ENCODE measurements at places on chromosomes 12 and 14.

GRCh38 chr12:69527506-69528272, 57.5 kb downstream of the FRS2 start:
- no peak for DNase-seq

GRCh38 chr12:108133482-108133881, 4.4 kb downstream of the WSCD2 start:
- DNase-seq, result no peak

DNA sequence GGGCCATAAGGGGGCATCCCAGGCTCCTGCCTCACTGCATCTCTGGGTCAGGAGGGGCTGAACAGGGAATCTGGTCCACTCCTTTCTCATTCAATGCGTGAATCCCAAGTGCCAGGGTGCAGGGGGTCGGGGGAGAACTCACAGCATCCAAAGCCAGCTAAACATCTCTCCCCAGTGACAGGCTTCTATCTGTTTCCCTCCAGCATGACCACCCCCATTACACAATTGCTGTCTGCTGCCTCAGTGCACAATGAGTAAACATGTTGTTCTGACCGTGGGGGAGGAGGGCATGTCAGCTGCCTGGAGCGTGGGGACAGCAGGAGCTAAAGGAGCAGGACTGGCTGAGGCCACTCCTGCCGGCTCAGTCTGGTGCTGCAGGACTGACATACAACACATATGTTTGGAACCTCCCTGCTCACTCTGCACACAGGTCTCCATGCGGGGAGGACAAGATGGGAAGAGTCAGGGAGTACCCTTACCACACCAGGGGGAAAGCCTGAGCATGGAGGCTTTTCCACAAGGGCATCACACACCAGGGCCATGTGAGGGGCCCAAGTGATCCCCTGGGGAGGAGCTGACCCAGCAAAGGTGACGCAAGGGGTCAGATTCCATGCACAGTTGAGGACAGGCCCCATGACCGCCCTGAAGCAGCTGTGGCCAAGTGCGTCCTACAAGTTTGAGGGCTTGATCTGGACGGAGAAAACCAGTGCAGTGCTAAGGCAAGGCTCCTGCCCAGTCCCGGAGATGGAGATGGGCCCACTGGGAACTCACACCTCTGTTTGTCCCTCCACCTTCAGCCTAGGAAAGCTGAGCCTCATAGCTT, 1.4 kb downstream of the TNS2 start:
- DNase-seq, result no peak

DNA sequence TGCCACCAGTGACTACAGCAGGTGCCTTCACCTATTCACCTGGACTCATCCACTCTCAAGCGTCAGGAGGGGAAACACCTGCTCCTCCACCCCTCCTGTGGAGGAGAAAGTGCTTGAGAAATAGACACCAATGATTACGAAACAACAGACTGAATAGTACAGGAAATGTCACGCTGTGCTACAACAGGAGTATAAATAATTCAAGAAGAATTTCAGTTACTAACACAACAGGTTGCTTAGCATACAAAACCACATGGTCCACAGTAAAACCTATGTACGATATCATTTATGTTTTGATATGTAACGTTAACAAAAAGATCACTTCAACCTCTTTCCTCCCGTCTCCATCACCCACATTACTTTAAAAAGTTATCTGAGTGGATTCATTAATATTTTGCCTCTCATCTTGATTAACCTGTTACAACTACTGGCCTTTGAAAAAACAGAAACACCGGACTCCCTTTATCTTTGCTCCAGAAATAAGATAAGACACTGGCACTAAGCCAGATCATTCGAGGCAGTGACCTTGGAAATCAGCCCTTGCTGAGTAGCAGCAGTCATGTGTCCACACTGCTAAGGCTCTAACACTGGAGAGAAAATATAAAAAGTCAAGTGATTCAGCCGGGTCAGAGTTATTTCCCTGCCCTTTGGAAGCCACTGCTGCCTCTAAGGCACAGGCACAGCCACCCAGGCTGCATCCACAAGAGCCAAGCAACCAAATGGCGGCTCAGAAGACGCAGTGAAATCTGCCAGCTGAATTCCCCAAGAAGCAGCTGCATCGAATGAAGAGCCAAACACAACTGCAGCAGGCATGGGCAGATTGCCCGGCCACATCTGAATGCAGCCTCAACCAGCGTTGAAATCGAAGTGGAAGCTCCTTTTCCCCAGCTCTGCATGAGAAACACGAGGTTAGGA, 40.9 kb downstream of the NT5DC3 start:
- no peak for DNase-seq

DNA sequence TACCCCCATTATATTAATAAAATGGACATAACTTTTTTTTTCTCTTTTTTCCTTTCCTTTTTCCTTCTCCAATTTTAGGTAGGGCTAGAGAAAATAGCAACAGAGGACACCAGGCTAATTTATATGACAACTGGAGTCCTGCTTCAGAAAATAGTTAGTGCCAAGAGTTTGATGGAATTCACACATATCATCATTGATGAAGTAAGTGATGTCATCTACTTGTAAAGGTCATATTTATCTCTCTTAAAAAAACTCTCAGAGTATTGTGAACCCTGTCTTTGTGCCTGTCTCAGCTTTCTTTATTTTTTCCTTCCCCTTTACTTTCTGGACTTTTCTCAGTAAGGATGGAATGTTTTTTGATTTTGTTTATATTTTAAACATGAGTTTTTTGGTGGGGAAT, 24.3 kb upstream of the RD3L start:
- DNase-seq, result no peak

GRCh38 chr14:33349871-33350270, 411.2 kb downstream of the NPAS3 start:
- no peak for DNase-seq

- DNase-seq, result no peak
Observed at GRCh38 chr12:41972196-41972595, 172.5 kb downstream of the GXYLT1 start.

GRCh38 chr12:121255433-121255832, 41.1 kb downstream of the CAMKK2 start:
- DNase-seq, result no peak

DNA sequence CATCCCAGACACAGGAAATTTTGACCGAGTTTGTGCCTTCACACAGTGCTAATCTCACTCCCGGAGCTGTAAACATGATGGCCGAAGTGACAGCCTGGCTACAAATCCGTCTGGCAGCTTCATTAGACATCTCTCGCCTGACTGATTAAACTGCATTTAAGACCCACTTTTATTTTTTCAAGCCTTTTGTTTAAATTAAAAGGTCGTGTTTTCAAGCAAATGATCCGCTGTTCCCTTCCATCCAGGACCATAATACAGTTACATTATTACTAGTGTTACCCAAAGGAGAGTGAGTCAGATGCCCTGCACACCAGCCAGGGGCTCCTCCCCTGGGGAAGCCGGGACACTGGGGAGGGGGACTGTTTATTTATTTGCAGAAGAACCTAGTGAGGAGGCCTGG, 200.2 kb downstream of the EXOC5 start:
- no peak for DNase-seq

DNA sequence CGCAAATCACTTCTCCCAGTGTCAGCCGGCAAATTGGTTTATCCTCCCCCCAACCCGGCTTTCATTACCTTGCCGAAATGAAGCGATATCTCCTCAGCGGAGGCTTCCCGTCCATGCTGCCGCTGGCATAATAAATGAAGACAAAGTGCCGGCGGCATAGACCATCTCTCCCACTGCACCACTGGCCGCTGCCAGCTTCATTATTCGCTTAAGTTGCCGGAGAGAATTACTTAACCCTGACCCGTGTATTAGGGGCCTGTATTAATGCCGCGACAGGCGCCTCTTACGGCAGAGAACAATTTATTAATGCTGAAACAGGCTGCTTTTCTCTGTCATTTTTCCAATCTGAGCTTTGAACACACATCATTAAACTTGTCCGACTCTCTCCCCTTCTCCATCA, 17.5 kb upstream of the GPATCH2L start:
- no peak for DNase-seq

- DNase-seq, result no peak
Observed at GRCh38 chr12:59708484-59708883, 112.7 kb downstream of the SLC16A7 start.

GRCh38 chr14:75069811-75070145, 337 bp downstream of the ZC2HC1C start:
- DNase-seq, result no peak

DNA sequence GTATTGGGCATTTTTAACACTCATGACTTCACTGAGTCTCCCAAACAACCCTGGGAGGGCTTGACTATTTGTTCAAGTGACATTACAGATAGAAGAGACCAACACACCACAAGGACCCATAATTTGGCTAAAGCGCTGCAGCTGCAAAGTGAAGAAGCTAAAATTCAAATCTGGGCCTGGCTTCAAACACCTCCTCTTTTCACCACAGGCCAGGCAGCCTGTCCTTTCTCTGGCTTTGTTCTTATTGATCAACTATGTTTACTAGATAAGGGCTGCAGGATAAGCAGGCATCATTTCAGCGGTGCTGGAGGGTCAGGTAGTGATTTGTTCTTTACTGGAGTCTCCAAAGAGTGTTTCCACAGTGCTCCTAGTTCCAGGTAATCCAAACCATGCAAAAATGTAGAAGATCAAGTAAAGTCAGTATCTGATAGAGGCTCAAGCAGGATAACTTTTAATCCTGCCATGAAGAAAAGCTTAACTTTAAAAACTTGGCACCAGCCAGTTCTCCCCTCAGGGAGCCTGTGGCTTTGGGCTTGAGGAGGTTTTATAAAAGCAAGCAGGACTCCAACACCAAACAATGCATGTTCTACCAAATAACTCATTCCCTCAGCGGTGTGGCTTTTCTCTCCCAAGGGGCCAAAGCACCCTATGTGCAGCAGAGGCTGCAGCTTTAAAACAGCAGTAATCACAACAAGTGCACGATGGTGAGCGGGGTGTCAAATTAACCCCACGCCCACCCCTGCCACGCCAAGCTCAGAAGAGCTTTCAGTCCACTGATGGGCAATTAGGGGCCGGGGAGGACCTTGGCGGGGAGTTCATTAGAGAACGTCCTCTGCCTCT, 16.8 kb downstream of the CLMN start:
- no peak for DNase-seq

- no peak for DNase-seq
Observed at GRCh38 chr12:90102957-90103652, 394.5 kb upstream of the ATP2B1 start.

DNA sequence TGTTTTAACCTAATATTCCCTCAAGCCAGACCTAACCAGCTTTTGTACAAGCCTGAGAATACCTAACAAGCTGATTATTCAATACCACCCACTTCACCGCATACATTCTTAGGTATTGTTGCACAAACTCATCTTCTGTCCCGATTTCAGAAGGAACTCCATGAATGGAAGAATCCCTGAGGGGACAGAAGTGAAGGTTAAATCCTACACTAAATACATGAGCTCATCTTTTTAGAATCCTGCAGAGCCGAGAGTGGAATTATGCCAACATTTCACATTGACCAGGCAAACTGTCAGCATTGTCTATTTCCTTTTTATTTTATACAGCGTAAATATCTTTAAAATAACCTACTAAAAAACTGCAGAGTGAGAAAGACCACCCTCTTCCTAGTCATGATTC, 140.7 kb upstream of the PRICKLE1 start:
- no peak for DNase-seq

DNA sequence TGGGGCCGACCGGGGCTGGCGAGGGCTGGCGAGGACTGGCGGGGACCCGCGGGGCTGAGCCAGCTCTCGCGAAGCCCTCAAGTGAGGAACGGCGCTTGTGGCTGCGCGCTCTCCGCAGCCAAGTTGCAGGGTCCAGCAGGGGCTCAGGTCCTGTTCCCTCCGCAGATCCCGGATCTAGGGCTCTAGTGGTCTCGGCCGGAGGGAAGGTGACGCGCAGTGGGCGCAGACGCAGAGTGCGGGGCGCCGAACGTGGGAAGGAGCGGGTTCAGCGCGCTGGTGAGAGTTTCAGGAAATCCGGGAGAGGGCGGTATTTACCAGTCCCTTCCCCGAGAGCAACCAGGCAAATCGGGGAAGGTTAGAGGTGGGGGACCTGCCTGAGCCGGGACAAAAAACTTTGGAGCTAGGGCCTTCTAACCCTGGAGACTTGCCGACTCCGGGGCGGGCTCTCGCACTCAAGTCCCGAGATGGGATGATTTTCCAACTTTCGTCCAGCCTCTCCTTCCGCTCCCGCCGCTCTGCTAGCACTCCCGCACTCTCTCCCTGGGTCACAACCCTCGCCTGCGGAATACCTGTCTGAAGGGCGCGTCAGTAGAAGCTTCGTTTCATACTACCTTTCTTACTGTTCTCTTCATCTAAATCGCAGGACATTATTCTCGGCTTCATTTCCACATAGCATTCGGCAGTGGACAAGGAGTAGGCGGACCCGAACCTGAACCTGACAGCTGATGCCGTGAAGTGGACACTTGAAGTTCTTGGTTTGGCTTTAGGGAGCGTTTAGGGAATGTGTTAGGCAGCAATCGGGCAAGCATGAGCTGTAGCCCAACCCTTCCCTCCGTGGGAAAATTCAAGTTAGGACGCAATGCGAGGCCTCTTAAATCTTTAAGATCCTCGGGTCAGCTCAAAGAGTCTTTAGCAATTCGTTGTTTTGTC, 13.6 kb upstream of the PAX9 start:
- DNase-seq, result no peak

GRCh38 chr12:21992823-21993222, 51.6 kb upstream of the ABCC9 start:
- DNase-seq, result no peak

DNA sequence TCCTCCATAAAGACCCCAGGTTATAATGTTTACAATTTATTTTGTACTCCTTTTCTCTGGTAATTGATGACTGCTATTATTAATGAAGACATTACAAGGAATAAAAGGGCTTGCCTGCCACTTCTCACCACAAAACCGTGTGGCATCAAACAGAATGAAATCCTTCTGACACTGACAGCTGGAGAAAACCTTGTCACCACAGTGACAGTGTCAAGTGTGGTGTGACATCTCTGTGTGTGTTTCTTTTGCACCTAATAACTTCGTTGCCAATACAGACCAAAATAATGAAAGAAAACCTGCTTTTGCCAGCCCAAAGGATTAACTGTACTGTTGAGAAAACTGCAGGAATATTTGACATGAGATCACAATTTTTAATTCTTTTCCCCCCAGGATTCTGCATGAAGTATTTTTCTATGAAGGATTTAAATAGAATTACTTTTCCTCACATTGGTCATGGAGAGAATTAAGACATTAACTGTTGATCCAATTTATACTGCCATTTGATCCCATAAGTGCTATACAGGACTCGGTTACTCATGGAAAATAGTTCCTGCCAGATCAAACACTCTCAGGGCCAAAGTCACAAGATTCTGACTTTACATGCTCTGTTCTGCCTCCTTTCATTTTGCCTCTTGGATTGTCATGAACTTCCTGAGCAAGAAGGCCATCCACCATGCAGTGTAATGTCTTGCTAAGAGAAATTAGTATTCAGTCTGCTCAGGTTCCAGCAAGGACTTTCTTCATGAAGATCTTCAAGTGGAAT, 60.4 kb upstream of the IFNG-AS1 start:
- DNase-seq, result no peak

GRCh38 chr14:49972131-49972671, 79.3 kb downstream of the ARF6 start:
- no peak for DNase-seq

DNA sequence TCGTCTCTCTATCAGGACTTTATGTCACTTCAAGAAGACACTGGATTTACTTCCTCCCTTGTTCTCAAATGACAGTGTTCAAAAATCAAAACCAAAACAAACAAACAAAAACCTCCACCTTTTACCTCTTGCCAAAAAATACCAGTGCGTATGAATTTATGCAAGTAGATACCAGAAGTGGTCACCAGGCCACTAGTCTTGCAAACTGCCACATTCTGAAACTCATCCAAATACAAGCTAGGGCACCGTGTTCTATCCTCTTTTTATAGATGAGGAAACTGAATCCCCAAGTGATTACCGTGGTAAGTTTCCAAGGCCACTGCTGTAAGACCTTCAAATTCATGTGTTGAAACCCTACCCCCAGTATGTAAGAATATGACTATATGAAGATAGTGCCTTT, 343.9 kb upstream of the KITLG start:
- no peak for DNase-seq
